ENCODE measurements at places on chromosomes 7 and 10.

GRCh38 chr10:61757525-61758397 is 95.0 kb downstream of the CABCOCO1 start:
- DNase-seq, result no peak

DNA sequence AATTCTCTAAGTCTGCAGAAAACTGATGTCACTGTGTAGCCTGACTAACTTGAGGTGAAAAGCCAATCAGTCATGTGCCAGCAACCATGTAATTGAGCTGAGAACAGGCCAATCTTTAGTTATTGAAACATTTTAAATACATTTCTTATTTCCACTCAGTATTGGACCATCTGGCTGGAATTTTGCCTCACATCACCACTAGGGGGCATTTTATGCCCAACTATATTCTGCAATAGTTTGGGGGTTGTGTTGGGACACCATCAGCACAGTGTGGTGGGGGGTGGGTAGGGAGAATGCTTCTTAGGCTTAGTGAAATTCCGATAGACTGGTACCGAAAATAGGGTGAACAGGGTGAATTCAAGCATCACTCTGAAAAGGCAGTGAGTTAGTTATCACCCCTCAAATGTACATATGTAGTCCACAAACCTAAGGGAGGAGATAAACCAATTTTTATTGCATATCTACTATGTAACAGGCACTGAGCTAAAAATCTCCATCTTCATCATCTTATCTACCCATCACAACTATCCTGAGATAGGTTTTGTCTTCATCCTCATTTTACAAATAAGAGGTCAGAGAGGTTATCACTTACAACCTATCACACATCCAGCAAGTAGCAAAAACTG is 17.8 kb downstream of the NPSR1 start:
- DNase-seq, result no peak

DNA sequence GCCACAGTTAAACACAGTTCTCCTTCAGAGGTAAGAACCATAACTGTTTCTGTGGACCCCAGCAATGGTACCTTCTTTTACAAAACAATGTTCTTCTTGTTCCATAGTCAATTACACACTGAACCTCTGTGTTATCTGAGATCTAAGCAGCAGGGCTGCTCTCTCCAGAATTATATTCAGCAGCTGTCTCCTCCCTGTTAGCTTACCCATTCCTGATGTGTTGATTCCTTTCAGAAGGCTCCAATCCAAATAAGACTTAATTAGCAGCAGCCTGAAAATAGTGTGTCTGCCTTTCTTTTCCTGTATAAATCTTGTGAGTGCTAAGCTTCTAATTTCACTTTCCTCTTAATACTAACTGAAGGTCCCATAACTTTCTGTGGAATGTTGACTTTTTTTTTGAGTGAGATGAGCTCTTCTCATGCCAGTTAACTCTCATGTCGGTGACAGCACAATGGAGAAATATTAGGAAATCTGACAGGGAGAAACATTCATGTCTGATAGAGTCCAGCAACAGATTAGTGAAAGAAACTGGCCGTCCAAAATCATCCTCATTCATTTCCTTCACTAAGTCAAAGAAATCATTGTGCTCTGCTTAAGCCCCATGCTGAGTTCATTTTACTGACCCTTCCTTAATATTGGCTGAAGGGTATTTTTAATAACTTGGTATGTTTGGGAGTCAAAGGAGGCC is 226.5 kb downstream of the PRKG1 start:
- DNase-seq, result no peak

- DNase-seq, result no peak
Observed at GRCh38 chr7:119684763-119685162, 588.2 kb upstream of the KCND2 start.
